ENCODE measurements at places on chromosomes 1 and 21.
A peak's percentile ranks its signal among the peaks of the same experiment; 100 is the strongest.

- DNase-seq: no peak
Observed at GRCh38 chr1:21149855-21150432, 26.8 kb downstream of the EIF4G3 start.

DNA sequence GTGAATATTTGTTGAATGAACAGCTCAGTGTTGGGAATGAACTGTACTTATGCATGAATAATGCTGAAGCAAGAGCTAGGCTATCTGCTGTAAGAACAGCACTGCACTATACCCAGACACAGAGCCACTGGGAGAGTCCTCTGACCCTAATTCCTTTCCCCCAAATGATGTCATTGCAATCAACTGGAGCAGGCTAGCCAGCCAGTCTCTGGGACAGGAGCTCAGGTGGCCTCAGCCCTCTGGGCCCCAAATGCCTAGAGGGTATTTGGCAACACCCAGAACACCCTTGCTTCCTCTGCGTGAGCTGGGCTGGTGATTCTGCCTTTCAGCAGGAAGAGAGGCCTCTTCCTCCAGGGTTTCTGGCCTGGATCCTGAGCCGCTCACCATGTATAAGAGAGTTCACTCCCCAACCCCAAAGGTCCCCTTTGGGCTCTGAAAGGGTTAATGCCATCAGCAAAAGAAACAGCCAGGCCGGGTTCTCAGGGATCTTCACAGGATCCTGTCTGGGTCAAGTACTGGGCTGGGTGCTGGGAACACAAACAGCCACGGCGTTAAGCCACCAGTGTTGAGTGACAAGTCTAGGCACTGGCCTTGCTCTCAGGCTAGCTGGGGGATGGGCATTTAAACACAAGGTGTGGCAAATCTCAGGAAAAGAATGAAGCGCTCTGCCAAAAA is 3.7 kb upstream of the PADI4 start:
- DNase-seq: no peak

DNA sequence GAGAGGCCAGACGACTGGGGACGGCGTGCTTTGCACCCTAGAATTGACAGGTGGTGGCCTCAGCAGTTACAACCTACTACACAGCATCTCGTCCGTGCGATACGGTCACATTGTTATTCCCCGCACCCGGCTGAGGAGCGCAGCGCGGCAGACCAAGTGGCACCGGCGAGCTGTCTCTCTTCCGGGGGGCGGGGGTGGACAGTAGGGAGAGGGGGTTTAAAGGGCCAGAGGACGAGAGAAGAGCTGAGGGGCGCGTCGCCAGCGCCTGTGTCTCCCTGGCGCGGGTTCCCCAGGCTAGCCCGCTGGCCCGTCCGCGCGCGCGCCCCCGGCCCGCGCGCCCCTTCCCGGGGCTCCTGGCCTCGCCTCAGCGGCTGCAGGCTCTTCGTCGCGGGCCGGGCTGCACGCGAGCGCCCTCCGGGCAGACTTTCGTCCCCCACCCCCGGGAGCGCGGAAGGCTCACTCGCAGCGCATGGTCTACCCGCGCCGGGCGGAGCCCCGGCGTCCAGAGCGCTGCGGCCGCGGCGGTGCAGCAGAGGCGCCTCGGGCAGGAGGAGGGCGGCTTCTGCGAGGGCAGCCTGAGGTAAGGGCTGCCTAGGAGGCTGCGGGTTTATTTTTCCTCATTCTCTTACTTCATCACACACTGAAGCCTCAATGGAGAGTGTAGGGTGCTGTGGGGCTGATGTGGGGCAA is at the start of gene PDE4B:
TSS of gene PDE4B (plus strand) at position 227 of the 690 bp plus-strand sequence.
- no peak for DNase-seq

GRCh38 chr1:174874331-174875053 is 125.3 kb upstream of the CACYBP start:
- DNase-seq: peak; percentile 14

DNA sequence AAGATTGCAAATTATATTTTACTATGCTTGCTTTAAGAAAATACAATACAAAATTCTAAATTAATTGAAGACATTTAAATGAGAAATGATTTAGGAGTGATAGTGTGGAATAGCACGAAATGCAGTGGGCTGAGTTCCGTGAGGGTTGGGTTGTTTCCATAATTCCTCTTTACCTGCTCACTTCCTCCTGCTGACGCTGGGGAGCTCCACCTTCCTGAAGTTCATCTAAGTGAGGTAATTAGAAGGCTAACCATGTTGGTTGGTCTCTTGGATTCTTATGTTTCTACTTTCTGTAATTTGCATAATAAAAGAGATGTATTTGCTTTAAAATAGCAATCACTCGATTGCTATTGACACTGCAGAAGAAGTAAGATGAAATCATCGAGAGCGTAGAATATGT is 4.7 kb downstream of the OR14I1 start:
- DNase-seq: no peak

GRCh38 chr1:32816676-32817158 is 441 bp downstream of the YARS1 start:
- no peak for DNase-seq
